Lower leg skin (tissue), 4 donors: ENCODE measurements at places on chromosomes 6 and 20. TPM values are rescaled to one million over a fixed set of nuclear protein-coding genes. Genes with fewer than 3 reads are reported as not detected.
A peak's percentile ranks its signal among the peaks of the same experiment; 100 is the strongest.

DNA sequence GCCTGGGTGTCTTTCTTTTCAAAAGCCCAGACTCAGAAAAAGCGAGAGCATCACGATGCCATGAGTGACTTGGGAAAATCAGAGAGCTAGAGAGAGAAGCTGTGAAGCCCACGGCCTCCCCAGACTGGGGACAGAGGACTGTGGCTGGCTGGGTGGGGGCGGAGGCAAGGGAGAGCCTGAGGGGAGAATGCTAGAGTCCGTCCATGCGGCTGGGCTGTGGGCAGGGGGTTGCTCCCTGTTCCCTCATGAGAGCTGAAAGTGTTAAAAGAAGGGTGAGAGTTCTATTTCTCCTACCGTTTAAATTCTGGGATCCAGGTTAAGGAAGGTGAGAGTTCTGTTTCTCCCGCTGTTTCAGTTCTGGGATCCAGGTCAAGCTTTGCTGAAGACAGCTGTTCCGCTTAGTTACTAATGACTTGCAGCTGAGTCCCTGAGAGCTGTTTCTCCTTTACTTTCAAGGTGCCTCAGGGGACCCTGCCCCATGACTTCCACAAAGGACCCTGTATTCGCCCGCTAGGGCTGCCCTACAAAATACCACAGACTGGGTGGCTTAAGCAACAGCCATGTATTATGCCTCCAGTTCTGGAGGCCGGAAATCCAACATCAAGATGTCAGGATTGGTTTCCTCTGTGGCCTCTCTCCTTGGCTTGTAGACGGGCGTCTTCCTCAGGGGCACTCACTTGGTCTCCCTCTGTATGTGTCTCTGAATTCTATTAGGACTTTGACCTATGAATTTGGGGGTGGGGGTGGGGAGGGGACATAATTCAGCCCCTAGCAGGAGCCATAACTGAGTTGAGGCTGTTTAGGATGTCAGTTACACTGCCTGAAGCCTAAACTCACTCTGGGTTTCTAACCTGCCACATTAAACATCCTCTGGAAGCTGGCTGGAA lies 127.0 kb downstream of the PXDC1 start:
- no peak for DNase-seq

- peak; percentile 92 for DNase-seq
Observed at GRCh38 chr6:37244430-37245310, 12.9 kb upstream of the TBC1D22B start.

DNA sequence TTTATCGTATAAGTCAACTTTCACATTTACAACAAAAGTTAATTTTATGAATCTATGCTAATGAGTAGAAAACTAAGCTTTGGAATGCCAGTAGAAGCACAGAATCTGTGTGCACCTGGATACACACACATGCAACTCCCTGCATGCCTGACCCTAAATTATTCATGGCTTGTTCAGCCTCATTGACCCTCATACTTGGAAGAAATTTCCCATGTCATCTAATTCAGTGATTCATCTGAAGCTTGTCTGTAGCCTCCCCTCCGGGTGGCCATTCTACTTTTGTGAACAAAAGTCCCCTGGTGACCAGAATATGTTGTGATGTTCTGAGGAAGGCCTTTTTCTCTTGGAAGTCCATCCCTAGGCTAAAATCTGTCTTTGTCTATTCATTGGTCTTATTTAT lies 1078.4 kb downstream of the KIF16B start:
- DNase-seq = no peak

The BMP6 gene
- total RNA-seq = 8.4 TPM

The LY6G6C gene
- 218 TPM for total RNA-seq

The DLL1 gene
- total RNA-seq = 49.0 TPM

DNA sequence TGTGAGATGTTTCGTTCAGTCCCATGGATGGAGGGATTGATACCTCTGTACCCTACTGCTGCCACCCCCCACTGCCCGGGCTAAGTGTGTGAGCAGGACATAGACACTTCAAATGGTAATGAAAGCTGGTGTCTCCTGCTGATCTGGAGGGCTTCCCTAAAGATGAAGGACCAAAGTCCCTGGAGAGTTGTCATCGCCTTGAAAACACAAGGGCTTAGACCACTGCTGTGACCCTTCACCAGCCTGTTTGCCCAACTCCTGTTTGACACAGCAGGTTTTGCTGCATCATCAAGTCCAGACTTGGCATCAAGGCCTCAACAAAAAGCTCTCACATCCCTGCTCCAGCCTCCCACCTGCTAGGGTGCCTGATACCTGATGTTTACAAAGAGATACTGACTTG lies 57.9 kb upstream of the FAM8A1 start:
- no peak for DNase-seq

DNA sequence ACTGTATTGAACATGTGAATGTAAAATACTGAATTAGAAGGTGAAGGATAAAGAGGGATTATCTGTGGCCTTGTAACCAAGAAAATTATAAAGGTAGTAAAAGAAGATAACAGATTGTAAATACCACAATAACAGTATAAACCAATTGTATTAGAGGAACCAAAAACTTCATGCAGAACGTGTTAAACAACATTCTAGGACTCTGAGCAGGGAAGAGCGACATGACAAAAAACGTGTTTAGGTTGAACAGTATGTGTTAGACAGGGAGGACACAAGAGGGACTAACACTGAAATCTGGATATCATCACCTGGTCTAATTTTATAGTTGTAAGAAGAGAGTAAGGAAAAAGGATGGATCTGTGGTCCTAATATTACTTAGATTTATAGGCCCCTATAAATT lies 259.0 kb upstream of the RUNX2 start:
- DNase-seq = no peak

DNA sequence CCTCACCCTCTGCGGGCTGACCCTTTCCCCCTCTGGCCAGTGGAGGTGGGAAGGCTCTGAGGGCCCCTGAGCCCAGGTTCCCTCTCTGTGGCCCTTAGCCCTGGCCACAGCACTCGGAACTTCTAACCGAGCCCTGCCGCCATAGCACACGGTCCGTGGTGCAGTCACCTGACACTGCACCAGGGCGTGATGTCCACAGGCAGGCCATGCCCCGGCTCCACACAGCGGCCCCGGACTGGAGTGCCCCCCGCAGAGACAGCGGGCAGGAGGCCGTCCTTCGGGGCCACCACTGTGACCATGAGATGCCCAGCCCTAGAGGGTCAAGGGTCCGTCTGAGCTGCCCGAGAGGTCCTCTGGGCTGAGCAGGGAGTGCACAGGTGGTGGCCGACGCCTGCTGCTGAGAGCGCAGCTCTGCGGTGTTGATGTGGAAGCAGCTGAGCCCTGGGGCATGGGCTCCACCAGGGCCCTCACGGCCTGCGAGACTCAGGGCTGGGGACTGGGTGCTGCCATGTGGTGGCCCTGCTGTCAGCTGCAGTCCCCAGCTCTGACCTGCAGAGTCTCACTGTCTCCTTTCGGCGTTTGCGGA lies 11.2 kb upstream of the BHLHE23 start:
- DNase-seq = no peak

The LAMP5 gene
- total RNA-seq = 0.19 TPM

DNA sequence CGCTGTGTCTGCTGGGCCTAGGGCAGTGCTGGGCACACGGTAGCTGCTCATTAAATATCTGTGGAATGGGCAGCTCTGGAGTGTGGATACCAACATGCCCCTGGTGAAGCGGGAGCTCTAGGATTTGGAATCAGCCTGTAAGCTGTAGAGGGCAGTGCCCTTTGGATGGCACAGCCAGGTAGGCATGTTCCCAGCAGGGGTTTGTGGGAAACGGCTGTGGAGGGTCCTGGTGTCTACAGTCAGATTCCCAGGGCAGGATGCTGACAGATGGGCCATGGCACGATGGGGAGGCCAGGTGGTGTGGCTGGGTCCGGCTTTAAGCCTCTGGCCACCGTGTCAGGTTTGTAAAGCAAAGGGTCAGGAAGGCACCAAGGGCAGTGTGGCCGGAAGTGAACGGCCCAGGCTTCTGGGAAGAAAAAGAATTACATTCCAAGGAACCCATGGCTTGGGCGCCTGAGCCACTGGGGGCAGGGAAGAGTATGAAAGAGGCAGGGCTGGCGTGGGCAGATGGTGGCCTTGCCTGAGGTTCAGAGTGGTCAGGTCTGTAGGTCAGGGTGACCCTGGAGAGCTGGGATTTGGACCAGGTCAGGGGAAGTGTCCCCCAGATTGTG lies 44.8 kb downstream of the UBE2V1 start:
- no peak for DNase-seq

DNA sequence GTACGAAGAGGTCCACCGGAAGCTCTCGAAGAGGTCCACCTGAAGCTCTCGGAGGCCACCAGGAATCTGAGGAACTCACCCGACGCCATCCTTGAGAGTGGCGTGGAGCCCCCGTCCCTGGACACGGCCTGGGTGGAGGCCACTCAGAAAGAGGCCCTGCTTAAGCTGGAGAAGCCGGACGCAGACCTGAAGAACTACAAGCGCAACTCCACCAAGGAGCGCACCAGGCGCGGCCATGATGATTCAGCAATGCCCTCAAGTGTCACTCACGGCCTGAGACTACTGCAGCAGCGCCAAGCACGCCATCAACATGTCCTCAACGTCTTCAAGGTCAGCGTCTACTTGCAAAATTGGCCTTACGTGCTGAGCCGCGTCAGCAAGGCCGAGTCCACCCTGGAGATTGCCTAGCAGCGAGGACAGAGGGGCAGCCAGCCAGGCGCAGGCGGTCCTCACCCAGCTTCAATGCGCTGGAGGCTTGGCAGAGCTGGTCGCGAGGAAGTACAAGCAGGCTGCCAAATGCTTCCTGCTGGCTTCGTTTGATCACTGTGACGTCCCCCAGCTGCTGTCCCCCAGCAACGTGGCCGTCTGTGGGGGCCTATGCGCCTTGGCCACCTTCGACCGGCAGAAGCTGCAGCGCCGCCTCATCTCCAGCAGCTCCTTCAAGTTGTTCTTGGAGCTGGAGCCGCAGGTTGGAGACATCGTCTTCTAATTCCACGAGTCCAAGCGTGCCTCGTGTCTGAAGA lies 7.7 kb upstream of the GJA10 start:
- DNase-seq = no peak

The TLDC2 gene
- total RNA-seq = 0.42 TPM
